ENCODE measurements at places on chromosomes 11 and 22.

DNA sequence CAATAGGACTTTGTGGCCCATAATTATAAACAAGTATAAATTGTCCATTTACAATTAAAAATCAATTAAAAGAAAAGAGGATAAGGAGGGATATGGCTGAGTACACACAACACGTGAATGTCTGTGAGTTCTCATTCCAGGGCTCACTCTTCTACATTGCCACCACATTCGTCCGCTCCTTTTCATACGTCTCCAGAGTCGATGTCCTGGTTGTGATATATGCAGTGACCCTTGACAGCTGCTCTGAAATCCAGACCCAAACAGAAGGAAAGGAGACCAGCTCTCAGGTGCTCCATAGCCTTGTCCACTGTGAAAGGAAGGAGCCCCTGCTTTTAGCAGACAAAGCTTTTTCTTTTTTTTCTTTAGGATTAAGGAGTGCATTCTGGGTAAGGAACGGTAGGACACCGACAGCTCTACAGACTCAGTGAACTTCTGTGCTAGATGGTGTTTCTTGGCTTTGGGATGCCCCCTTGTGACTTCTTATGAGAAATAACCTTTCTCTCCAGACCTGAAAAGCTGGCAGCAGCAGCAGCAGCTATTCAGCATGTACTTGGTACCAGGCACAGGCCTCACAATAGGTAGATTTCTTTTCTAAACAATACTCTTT, 19.7 kb upstream of the DNAJB13 start:
- DNase-seq: peak; percentile 3

- DNase-seq: no peak
Observed at GRCh38 chr22:42984814-42985530, 30.0 kb downstream of the PACSIN2 start.

DNA sequence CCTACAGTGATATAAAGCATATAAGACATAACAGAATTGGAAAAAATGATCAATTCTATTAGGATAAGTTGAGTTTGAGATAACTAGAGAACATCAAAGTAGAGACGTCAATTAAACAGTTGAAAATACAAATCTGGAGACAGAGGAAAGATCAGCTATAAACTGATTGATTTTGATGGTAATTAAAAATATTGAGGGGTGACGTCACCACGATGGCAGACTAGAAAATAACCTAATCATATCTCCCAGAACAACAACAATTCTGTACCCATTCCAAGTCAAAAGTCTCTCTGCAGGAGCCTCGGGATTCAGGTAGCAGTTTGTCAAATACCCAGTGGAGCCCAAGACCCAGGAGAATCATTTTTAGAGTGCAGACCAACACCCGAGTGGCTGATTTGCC, 28.9 kb downstream of the MS4A13 start:
- DNase-seq: no peak

DNA sequence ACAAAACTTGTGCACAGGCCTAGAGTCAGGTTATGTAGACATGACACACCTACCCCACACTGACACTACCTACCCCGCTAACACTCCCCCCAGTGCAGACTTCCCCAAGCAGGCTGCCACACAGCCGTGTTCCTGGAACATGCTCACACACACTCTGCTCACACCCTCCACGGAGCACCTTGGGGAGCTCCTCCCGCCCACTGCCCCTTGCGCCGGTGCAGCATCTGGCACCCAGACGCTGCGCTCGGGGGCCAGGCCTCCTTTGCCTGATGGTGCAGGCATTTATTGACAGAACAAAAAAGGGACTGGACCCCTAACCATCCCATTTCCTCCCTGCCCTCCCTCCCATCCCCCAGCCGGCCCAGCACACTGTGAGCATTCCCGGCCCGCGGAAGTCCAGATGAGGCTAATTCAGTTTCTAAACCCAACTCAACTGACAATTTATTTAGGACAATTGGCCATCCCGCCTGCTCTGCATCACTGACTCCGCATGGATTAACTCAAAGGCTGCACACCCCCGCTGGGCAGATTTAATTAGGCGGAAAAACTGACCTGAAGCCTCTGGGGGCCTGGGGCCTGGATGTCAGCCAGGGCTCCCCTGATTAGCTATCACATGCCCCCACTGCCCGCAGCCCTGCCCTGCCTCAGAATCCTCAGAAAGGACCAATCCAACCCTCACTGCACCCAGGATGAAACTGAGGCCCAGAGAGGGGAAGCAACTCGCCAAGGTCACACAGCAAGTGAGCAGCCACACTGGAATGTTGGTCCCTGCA, 30.1 kb downstream of the KCNC1 start:
- DNase-seq: no peak

GRCh38 chr11:117127171-117127901, 16.8 kb upstream of the PAFAH1B2 start:
- no peak for DNase-seq

GRCh38 chr11:108597736-108598355, 4.3 kb upstream of the EXPH5 start:
- DNase-seq: no peak

- no peak for DNase-seq
Observed at GRCh38 chr11:84021291-84021690, 735.1 kb upstream of the CCDC90B start.

DNA sequence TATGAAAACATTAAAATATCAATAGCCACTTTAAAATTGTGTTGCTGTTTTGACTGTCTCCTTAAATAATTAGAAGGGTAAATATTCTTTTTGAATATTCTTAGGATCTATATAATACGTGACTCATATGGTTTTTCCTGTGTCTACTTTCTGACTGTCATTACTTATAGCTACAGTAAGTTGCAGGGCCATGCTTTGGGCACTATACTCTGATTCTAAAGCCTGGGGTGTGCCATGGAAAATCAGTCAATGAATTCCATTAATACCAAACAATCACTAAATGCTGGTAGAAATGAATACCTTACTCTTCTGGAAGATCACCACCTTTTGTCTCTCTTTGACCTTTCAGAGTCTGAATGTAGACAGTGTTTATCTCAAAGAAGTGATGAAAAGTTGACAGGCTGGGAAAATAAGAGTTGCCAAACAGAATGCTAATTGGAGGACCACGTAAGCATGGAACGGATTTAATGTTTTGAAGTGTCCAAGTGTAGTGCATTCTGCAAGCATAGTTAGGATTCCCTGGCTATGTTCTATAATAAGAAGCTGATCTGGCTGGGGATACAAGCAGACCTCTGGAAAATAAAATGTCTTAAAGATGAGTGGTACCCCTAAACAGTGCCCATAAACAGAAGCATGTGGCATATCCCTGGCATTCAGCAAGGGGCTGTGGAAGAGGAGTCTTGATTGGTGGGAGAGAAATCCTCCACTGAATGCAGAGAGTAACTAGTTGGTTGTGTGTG, 16.8 kb downstream of the LUZP2 start:
- DNase-seq: no peak

DNA sequence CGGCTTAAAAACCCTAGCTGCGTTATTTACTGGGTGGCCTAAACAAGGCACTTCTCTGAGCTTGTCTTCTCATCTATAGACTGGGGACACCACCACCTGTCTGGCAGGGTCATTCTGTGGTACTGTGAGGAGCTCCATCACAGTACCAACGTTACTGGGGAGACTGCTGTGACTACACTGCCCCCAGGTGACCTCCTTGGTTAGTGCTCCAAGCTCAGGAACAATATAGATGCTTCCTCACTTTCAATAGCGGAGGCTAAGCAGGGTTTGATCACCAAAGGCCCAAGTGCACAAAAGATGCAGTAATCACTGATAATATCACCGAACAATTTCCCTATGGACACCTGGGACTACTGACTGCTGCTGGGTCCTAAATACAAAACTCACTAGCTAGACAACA, 18.8 kb downstream of the PRPF19 start:
- DNase-seq: no peak

DNA sequence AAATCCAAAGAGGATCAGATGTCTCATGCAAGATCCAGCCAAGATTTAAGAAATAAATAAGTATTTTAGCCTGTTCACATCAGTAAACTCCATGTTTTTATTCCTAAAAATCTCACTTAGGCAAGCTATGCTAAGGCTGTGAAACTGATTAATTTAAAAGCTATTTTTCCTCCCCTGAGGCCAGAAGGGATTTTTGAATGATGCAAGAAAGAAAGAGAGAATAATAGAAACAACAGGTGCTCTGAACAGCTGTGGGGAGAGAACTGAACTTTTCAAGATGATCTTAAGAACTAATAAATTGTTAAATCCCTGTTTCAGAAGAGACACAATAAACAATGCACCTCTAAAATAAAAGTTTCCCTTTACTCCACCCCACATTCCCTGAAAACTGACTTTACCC, 241.6 kb downstream of the DLG2 start:
- no peak for DNase-seq

GRCh38 chr11:68933605-68934320, 30.1 kb downstream of the IGHMBP2 start:
- no peak for DNase-seq

GRCh38 chr11:69965821-69966582, 112.1 kb upstream of the ANO1 start:
- no peak for DNase-seq

GRCh38 chr11:21142007-21142406, 472.6 kb downstream of the NELL1 start:
- no peak for DNase-seq

DNA sequence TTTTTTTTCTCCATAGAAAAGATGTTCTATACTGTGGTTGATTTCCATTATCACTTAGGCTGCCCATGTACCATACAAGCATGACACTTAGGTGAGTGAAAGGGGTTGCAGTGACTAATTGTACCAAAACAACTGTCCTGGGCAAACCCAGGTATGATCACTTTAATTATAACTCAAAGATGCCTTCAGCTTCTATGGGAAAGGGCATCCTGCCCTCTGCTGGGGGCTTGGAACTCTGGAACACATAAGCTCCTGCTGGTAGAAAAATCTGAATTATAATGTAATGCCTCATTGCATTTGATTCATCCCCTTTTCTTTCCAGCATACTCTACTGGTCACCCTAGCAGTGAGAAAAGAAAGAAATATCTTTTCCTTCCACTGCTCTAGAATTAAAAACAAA, 206.3 kb downstream of the DDX10 start:
- no peak for DNase-seq

DNA sequence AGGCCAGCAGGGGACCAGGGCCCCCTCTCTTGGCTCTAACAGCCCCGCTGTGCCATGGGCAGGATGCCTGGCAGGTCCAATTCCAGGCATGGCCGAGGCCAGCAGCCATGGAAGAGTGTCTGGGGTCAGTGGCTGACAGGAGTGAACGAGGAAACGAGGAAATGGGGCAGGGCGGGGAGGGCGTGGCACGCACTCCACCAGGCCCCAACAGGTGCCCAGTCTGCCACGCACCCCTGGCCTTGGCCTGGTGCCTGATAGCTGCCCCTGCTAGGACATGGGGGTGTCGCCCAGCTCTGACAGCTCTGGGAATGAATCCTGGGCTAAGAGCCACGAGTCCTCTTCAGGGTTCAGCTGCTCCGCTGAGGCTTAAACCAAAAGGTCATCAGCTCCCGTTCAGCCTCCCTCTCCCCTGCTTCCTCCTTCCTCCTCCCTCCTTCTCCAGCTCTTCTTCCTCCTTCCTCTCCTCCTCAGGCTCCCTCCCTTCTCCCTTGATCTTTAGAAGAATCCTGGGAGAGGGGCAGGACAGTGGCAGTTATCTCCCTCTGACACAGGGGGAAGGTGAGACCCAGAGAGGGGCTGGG, 11.5 kb upstream of the TBC1D22A start:
- DNase-seq: no peak

- DNase-seq: no peak
Observed at GRCh38 chr11:125148743-125149142, 15.8 kb upstream of the PKNOX2 start.

DNA sequence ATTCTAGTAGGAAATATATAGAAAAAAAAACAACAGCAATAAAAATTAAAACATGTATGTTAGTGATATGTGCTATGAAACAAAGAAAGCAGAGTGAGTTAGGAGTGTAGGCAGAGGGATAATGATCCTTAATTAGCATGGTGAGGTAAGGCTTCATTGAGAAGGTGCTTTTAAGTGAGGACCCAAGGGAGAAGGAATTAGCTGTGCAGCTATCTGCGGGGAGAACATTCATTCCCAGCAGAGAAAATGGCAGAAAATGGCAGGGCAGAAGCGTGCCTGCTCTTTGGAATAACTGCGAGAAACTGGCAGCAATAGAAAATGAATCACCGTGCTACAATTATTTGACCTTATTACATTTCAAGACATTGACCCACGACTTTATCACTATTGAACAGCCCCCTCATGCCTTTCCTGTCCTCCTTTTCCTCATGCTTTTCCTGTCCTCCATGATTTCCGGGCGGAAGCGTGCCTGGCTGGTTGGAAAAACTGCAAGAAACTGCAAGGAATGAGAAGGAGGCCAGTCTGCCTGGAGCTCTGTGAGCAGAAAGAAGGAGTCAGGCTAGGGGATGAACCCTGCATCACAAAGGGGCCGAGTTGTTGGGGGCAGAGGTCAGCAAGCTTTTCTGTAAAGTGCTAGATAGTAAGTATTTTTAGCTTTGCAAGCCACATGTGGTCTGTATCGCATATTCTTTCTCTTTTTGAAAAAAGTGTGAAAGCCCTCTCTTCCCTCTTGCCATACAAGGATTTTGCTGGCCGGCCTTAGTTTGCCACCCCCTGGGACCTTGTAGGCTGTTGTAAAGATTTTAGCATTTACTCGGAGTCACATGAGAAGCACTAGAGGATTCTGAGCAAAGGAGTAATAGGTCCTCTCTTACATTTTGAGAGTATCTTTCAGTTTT, 37.1 kb upstream of the SWAP70 start:
- DNase-seq: no peak

DNA sequence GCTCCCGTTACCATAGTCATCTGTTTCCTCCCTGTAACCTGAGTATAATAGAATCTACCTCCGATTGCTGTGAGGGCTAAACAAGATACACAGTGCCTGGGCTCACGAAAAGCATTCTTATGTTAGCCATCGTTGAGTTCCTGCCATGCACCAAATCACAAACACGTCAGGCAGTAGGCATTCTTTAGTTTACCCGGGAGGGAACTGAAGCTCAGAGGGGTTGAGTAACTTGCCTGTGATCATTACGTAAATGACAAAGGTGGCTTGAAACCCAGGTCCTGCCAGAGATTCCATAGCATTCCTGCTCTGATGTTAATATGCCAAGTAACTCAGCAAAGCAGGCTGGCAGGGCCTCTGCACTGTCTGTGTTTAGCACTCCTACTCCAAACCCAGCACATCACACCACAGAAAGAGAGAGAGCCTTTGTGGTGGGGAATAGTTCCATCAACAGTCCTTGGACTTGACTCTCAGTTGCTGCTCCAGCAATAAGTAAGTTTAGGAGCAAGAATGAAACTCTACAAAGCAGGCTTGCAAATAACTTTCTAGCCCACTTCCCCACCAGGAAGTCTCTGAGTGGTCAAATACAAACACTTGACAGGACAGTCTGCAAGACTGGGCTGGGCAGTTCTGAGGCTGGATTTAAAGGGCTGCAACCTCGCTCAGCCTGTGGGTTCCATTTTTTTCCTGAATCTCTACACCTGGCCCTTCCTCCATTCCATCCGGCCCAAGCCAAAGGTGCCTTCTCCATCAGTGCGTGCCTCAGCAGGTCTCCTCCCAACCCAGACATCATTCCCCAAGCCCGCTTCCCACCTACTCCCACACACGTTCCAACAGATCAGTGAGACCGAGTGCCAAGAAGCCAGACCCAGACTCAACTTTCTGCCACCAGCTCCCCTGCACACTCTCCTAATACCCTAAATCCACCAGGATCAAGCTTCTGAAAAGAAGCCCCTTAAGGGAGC, 1.1 kb downstream of the SCN2B start:
- no peak for DNase-seq

- no peak for DNase-seq
Observed at GRCh38 chr11:103114836-103115235, 5.6 kb downstream of the DYNC2H1 start.
